GM13977 (cell line): ENCODE measurements at places on chromosomes 7 and 10.

DNA sequence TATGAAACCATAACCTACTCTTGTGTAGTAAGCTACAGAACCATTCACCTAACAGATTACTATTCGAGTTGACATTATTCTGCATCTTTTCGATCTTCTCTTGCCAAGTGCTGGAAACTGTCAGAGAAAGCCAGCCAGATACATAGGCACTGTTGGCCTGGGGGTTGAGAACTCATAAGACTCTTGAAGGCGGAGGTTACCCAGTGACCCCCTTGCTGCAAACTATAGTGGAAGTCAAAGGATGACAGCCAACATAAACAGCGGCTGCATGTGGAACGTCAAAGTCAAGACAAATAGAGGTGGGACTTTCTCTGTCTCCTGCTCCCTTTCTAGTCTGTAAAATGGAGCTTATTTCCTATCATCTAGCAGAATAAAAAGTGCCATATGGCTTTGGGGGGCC lies 394.2 kb downstream of the LRMDA start:
- DNase-seq: no peak

DNA sequence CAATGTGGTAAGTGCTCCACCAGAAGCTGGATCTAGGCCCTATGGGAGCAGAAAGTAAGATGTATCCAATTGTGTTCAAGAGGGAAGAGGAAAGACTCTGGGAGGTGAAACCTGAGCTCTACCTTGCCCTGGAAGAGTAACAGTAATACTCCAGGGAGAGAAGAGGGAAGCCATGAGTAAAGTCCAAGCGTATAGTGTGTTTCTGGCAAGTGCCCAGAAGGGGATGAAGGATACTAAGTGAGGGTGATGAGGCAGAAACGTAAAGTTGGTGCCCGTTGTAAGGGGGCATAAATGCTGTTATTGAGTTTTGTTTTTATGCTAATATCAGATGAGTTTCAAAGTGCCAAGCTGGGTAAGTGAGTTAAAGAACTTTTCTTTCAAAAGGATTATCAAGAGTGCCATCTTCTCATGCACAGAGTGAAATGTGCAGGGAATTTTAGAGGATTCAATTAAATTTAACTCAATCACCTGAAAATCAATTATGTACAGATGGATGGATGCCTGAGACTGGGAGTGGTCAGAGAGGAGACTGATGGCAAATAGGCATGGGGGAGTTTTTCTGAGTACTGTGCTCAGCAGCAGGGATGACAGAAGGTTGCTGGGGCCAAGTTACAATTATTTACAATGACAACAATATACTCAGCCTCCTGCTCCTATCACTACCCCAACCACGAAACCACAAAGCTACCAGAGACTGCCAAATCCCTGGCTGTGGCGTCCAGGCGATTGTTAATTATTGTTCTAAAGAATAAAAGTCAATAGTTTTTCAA lies 123.3 kb upstream of the LAMB4 start:
- no peak for DNase-seq

DNA sequence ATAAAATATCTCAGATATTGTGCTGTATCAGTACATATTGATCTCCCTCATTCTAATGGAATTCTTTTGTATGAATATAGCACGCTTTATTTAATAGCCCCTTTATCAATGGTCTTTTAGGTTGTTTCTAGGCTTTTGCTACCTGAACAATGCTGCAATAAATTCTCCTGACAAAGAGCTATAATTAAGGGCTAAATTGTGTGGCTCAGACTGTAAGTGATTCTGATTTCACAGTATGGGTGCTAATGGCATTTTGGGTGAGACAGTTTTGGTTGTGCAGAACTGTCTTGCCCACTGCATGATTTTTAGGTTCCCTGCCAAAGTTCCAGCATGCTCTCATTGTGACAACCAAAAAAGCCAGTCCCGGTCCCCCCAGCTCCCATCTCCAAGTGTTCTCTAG lies 363.2 kb downstream of the REEP3 start:
- no peak for DNase-seq

- no peak for DNase-seq
Observed at GRCh38 chr10:27448921-27449320, 55.2 kb upstream of the RAB18 start.

DNA sequence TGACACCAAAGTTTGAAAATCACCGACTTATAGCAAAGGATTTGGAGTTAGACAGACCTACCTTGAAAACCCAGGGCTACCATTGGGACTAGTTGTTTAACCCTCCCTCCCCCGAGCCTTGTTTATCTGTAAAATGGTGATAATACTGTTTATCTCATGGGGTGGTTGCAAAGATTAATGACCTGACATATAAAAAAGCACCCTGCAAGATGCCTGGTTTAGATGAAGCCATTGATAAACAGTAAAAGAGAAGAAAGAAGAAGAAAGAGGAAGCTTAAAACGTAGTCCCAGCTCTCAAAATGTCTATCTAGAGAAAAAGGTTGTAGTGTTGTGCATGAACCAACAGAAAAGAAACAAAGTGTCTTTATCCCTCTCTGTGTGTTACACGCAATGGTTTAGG lies 145.7 kb downstream of the FGFR2 start:
- DNase-seq: no peak

DNA sequence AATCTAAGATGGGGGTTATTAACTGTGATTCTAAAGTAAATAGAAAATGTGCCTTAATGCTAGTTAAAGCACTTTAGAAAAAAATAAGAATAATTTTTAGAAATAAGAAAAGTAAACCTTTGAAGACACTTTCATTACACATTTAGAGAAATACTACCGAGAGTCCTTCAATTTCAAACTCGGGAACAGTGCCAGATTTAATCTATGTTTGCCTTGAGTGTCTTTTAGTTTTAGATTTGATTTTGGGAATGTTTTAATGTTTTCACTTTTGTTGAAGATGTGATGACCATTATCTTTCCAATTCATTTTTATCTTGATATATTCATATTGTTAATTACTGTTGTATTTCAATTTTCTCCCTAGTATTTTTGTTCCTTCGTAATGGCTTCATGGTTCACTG lies 592.7 kb upstream of the MGMT start:
- no peak for DNase-seq

DNA sequence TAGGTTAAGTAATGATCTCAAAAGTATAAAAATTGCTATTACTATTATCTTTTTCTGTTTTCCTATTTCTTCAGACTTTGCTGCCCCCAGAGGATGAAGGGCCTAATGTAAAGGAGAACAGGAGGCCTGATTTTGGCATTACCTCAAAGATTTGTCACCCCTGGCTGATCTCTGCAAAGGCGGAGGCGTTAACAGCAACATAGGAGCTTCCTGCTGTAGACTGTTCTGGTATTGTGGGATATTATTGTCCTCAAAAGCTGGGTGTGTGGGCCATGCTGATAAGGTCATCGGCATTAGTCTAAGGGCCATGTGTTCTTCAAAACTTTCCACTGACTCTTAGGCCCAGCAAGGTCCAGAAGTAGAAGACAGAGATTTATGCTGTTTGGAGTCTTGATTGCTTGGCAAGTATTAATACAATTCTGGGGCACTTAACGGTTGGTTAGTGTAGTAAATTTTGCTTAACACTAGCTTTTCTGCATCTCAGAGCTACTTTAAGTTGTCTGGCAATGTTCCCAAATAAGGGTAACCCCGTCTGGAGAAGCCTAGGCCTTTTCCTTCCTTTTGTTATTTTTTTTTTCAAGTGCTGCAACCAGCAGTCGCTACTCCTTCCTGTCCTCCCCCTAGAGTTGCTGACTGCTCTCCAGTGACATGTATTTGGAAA lies 14.0 kb upstream of the ENTPD1 start:
- DNase-seq: peak; percentile 44

GRCh38 chr7:73703757-73704639 lies 15.5 kb downstream of the STX1A start:
- DNase-seq: peak; percentile 82

DNA sequence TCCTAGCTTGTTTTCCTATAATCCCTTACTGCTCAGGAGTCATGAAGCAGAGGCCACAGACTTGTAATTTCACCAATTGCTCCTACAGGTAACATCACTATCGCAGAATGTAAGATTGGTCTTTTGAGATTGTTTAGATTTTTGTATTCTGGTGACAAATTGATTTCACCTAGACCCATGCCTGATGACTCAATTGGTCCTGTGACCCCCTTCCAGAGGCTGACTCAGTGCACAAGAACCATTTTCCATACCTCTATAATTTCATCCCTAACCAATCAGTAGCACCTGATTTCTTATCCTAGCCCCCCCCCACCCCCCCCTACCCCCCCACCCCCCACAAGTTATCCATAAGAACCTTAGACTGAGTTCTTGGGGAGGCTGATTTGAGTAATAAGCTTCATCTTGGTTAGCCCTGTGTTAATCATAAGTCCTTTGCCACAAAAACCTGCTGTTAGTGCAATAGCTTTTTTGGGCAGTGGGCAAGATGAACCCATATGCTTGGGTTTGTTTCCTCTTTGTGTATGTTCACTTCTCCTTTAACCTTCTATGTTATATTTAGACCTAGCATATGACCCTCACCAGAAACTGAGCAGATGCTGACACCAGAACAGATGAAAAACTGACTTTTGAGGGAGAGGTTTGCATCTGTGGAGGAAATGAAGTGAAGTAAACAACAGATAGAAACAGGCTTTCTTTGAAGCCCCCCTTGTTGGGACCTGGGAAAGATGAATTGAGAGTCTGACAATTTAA lies 187.1 kb downstream of the KIF20B start:
- DNase-seq: peak; percentile 9

- DNase-seq: no peak
Observed at GRCh38 chr7:78296644-78297371, 498.2 kb downstream of the PHTF2 start.

- peak; percentile 42 for DNase-seq
Observed at GRCh38 chr7:100827330-100828226, at the start of gene EPHB4. Gene EPHB4, minus strand, starts transcription at chr7:100827523. Its CDS starts 493 bp downstream, at chr7:100827030.

GRCh38 chr10:29557665-29558064 lies 77.1 kb downstream of the SVIL start:
- no peak for DNase-seq

GRCh38 chr7:148472406-148472805 lies 118.2 kb upstream of the C7orf33 start:
- DNase-seq: no peak

GRCh38 chr7:69603937-69604494 lies 5.7 kb downstream of the AUTS2 start:
- peak; percentile 58 for DNase-seq

GRCh38 chr10:115171392-115171960 lies 78.3 kb downstream of the ATRNL1 start:
- DNase-seq: no peak

GRCh38 chr7:27435461-27435860 lies 192.9 kb downstream of the EVX1 start:
- DNase-seq: no peak

DNA sequence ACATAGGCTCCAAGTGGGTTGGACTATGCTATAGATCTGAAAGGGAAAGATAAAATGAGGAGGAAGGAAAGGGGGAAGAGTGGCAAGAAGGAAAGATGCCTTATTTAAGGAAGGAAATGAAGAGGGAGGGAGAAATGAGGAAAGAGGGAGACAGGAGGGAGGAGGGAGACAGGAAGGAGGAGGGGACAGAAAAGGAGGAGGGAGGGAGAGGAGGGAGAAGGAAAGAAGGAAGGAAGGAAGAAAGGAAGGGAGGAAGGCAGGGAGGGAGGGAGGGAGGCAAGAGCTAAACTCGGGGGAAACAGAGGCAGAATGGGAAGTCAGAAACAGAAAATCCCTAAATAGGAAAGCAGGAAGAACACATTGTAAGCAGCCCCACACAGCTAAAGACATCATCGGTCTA lies 67.4 kb downstream of the KIAA1549 start:
- DNase-seq: no peak

GRCh38 chr10:69490876-69491275 lies 39.6 kb downstream of the TSPAN15 start:
- DNase-seq: no peak

GRCh38 chr7:24334012-24334411 lies 50.0 kb downstream of the NPY start:
- DNase-seq: no peak

GRCh38 chr7:101488826-101489572 lies 126.3 kb downstream of the COL26A1 start:
- DNase-seq: no peak

DNA sequence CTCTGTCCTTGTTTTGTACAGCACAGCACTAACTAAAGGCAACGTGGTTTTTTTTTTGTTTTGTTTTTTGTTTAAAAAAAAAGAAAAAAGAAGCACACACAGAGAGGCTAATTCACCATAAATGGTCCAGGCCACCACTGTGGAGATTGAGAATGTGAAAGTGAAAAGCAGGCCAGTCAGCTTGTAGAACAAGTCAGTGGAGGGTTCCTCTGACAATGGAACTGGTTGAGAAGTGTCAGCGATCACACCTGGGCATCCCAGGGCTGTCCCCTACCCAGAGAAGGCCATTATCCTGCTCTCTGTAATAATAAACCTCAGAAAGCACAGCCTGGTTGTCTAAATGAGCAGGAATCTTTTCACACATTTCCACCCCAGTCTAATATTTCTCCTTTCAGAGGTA lies 119.6 kb upstream of the ZNF438 start:
- no peak for DNase-seq

DNA sequence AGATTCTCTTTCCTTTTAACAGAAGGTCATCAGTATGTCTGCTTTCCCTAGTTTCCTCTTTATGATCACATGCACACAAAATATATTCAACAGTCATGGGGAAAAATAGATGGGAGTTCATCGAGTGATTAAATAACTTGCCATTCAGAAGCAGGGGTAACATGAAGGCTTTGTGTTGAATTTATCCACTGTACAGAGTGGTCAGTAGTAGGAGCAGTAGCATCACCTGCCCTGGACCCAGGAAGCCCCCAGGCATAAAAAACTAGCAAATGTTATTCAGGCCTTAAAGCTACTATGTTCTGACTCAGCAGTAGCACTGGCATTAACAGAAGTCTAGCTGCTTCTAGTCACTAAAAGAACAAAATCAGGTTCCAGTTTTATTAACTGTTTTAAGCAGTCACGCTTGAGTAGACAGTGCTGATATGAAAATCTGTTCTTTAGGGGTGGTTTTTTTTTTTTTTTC lies 31.4 kb upstream of the FAM133B start:
- no peak for DNase-seq

GRCh38 chr7:17963281-17963680 lies 23.0 kb upstream of the SNX13 start:
- DNase-seq: no peak

DNA sequence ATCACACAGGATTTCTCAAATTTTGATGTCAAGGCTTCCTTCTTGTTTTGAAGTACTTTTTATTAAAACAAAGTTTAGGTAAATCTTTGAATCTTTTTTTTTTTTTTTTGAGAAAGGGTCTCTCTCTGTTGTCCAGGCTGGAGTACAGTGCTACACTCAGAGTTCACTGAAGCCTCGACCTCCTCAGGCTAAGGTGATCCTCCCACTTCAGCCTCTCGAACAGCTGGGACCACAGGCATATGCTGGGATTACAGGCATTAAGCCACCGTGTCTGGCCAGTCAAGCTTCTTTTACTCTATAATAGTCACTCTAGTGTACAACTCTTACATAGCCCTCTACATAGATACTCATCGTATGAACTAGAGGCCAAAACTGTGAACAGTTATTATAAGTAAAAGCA lies 3.4 kb downstream of the RUFY2 start:
- DNase-seq: no peak
